ENCODE measurements at places on chromosomes 7 and 10. TPM values are rescaled to one million over a fixed set of nuclear protein-coding genes. Genes with fewer than 3 reads are reported as not detected.

GRCh38 chr10:28734938-28735759, 57.8 kb downstream of the BAMBI start:
- H3K36me3 ChIP-seq, result no peaks in the 10 kb centered on the region
- DNase-seq, result no peak
- no peak overlapping the region for H3K27ac ChIP-seq
- H3K4me1 ChIP-seq, result no peaks in the 10 kb centered on the region
- H3K27me3 ChIP-seq, result no peaks in the 10 kb centered on the region
- no peak overlapping the region for H3K4me3 ChIP-seq

DNA sequence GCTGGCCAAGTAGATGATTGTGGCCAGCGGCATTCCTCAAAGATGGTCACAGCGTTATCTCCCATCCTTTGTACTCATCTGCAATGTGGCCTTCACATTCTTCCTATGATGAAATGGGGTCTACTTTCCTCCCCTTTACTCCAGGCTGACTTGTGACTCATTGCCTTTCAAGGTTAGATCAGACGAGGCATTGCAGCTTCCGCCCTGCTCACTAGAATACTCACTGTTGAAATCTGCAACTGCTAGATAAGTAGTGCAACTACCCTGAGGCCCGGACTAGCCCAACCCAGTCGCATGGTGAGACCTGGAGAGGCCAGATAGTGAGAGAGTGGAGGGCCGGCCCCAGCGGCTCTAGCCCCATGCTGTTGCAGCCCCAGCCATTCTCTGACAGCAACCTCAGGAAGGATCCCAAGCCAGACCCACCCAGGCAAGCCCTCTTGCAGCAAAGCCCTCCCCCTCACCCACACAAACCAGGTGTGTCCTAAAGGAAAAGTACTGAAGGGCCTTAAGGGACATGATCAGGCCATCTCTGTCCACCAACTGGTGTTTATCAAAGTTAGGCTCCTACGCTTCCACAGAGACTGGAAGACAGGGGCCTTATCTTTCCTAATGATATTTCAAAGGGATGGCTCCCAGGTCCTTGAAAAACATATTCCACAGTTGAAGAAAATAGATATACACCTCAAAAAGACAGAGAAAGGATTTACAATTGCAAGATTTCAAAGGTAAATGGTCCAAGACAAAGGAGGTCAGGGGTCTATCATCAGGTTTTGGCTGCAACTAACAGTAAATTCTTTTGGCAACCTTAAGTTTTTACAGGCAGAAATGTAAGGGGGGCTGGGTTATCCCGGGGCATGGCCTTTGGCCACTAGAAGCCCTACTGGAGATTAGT, 107.2 kb upstream of the TRIM24 start:
- no peak overlapping the region for H3K4me3 ChIP-seq
- H3K36me3 ChIP-seq, result no peaks in the 10 kb centered on the region
- no peaks in the 10 kb centered on the region for H3K27me3 ChIP-seq
- no peaks in the 10 kb centered on the region for H3K4me1 ChIP-seq
- DNase-seq, result no peak

DNA sequence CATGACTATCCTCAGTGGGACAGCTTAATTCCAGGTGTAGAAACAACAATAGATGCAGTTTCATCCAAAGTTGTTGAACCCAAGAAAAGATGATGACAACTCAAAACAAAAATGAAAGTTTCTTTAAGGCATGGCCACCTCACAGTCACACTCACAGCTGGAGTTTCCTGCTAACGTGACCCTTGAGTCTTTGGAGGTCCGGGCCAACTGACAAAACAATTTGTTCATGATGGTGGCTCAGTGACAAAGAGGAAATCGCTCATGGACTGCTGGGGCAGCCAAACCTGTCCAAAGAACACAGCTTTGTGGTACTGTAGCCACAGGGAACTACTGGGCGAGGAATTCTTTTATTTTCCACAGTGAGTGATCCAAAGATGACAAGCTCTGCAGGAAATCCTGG, 96.0 kb upstream of the JCAD start:
- no peak overlapping the region for H3K27ac ChIP-seq
- DNase-seq, result no peak
- peaks cover 6% of the 10 kb centered on the region for H3K4me1 ChIP-seq
- no peaks in the 10 kb centered on the region for H3K36me3 ChIP-seq
- H3K4me3 ChIP-seq, result no peak overlapping the region

The CTBP2 gene
- total RNA-seq, result 233 TPM

The LYZL2 gene
- not detected for total RNA-seq

DNA sequence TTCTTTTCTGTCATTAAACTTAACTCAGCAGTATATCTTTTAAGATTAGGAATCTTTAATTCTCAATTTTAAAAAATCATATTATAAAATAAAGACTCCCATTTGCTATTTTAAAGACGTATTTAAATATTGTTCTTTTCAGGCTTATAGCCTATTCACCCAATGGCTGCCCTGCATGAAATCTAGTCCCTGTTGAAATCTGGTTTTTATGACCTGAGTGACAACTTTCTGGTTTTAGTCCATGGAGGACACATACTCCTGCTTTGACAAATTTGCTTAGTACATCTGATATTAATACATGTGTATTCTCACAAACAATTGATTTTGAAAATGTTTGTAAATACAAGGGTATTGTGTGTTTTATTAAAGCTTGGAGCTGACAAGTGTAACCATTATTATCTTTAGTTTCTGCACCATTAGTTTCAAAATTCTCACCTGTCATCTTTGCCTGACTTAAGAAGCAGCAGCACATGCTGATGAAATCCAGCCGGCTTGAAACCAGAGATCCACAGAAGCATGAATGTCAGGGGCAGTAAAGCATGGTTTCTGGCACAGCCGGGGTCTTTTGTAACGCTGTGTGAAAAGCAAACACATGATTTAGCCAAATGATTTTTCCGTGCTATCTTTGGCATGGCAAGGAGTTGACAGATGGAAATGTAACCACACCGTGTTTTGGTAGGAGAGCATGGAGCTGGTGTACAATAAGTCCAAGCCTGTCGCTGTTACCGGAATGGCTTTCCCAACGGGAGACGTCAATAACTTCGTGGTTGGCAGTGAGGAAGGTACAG, 262.8 kb downstream of the DYNC1I1 start:
- no peaks in the 10 kb centered on the region for H3K36me3 ChIP-seq
- no peak overlapping the region for H3K4me3 ChIP-seq
- DNase-seq, result no peak
- no peaks in the 10 kb centered on the region for H3K4me1 ChIP-seq
- no peak overlapping the region for H3K27ac ChIP-seq
- H3K27me3 ChIP-seq, result no peaks in the 10 kb centered on the region

DNA sequence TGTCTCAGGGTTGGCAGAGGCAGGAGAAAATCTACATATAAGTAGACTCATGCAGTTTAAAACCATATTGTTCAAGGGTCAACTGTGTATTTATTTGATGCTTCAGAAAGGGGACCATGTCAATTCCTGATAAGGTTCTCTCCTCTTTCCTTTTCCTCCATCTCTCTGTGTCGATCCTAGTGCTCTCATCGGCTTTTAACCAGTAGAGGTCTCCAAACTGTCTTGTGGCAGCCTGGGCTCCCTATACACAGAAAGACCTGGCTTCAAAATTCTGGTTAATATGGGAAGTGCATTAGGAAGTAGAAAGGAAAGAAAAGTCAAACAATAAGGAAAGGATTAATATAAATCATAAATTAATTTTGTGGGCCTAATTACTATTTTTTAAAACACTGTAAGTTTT, 304.4 kb upstream of the C7orf33 start:
- no peak overlapping the region for H3K27ac ChIP-seq
- peak; percentile 69 for DNase-seq
- H3K4me1 ChIP-seq, result peaks cover 11% of the 10 kb centered on the region
- H3K36me3 ChIP-seq, result no peaks in the 10 kb centered on the region
- no peak overlapping the region for H3K4me3 ChIP-seq

The ZDHHC6 gene
- 24.6 TPM for total RNA-seq

GRCh38 chr7:151415375-151416105, 5.7 kb upstream of the WDR86 start:
- H3K4me3 ChIP-seq, result no peak overlapping the region
- no peak overlapping the region for H3K27ac ChIP-seq
- DNase-seq, result no peak
- peaks cover 55% of the 10 kb centered on the region for H3K27me3 ChIP-seq

DNA sequence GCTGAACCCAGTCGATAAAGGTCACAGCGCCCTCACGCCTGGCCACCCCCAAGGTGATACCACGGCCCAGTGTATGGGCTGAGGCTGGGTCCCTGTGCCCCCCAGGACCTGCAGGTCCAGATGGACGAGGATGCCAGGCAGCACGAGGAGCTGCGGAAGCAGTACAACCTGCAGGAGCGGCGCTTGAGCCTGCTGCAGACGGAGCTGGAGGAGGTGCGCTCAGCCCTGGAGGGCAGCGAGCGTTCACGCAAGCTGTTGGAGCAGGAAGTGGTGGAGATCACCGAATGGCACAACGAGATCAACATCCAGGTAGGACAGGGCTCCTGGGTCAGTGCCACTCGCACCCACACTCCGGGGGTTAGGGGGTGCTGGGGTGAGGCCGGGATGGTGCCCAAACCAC, 24.2 kb upstream of the ARPC1A start:
- DNase-seq, result no peak
- no peak overlapping the region for H3K27ac ChIP-seq
- no peaks in the 10 kb centered on the region for H3K36me3 ChIP-seq
- no peak overlapping the region for H3K4me3 ChIP-seq
- no peaks in the 10 kb centered on the region for H3K27me3 ChIP-seq

- no peak overlapping the region for H3K4me3 ChIP-seq
- no peaks in the 10 kb centered on the region for H3K36me3 ChIP-seq
- DNase-seq, result peak; percentile 49
- no peak overlapping the region for H3K27ac ChIP-seq
Measured at GRCh38 chr10:26242706-26243350, 26.3 kb downstream of the GAD2 start.

DNA sequence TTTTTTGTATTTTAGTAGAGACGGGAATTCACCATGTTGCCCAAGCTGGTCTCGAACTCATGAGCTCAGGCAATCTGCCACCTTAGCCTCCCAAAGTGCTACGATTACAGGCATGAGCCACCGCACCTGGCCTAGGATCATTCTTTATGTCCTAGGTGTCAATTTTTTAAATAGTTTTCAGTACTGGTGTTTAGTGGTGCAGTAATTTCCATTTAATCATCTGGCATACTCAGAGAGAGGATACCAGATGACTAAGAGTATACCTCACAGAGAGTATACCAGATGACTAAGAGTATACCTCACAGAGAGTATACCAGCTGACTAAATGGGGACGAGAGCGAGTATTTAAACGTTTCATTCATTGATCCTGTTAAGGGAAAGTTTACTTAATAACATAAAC, 37.3 kb upstream of the TMEM248 start:
- no peaks in the 10 kb centered on the region for H3K4me1 ChIP-seq
- no peak for DNase-seq
- H3K4me3 ChIP-seq, result no peak overlapping the region
- no peaks in the 10 kb centered on the region for H3K27me3 ChIP-seq
- no peak overlapping the region for H3K27ac ChIP-seq

DNA sequence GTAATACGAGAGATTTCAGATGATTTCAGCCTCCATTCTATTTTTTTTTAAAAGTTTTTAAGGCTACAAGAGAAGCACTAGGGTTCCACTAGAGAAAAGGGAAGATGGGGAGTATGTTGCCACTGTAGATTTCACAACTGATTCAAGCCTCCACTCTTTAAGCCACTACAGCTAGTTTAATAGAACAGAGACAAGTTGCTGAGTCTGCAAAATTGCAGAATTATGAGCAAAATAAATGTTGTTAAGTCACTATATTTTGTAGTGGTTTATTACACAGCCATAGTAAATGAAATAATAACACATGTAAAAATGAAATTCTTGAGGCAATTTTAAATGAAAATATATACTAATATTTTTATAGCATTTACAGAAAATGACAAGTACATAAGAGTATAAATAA, 96.0 kb upstream of the POT1 start:
- no peaks in the 10 kb centered on the region for H3K4me1 ChIP-seq
- no peak overlapping the region for H3K4me3 ChIP-seq
- H3K27ac ChIP-seq, result no peak overlapping the region
- no peaks in the 10 kb centered on the region for H3K36me3 ChIP-seq

- DNase-seq, result peak; percentile 94
- no peak overlapping the region for H3K4me3 ChIP-seq
- H3K27me3 ChIP-seq, result no peaks in the 10 kb centered on the region
- peaks cover 17% of the 10 kb centered on the region for H3K4me1 ChIP-seq
Measured at GRCh38 chr10:35012781-35013180, 77.4 kb downstream of the CUL2 start.

The SLC18A2 gene
- 8.7 TPM for total RNA-seq

GRCh38 chr7:4244041-4244440, 438.1 kb upstream of the FOXK1 start:
- H3K36me3 ChIP-seq, result no peaks in the 10 kb centered on the region
- H3K4me1 ChIP-seq, result peaks cover 12% of the 10 kb centered on the region
- no peak for DNase-seq
- H3K27me3 ChIP-seq, result no peaks in the 10 kb centered on the region

- H3K27me3 ChIP-seq, result no peaks in the 10 kb centered on the region
- H3K4me1 ChIP-seq, result peaks cover 7% of the 10 kb centered on the region
- no peak overlapping the region for H3K27ac ChIP-seq
- no peak for DNase-seq
- H3K4me3 ChIP-seq, result no peak overlapping the region
- H3K36me3 ChIP-seq, result no peaks in the 10 kb centered on the region
Measured at GRCh38 chr7:134763960-134764359, 15.5 kb upstream of the CALD1 start.

DNA sequence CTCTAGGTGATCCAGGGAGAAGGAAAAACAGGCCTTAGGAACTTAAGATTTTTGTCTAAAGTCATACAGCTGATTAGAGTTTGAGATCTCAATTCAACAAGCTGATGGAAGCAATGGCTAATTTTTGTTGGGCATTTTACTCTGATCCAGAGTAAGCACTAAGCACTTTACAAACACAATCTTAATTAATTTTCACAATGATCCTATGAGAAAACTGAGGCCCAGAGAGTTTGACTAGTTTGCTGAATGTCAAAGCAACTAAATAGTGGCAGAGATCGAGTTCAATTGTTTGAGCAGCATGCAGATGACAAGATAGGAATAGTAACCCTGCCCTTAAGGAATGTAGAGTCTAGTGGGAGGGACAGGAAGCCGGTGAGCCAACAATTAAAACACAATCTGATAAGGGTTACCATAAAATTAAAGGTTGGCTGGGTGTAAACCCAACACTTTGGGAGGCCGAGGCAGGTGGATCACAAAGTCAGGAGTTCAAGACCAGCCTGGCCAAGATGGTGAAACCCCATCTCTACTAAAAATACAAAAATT, 13.5 kb upstream of the RPEL1 start:
- DNase-seq, result peak; percentile 73
- peaks cover 6% of the 10 kb centered on the region for H3K4me1 ChIP-seq
- H3K4me3 ChIP-seq, result no peak overlapping the region

The ADAMTS14 gene
- total RNA-seq, result 2.9 TPM

DNA sequence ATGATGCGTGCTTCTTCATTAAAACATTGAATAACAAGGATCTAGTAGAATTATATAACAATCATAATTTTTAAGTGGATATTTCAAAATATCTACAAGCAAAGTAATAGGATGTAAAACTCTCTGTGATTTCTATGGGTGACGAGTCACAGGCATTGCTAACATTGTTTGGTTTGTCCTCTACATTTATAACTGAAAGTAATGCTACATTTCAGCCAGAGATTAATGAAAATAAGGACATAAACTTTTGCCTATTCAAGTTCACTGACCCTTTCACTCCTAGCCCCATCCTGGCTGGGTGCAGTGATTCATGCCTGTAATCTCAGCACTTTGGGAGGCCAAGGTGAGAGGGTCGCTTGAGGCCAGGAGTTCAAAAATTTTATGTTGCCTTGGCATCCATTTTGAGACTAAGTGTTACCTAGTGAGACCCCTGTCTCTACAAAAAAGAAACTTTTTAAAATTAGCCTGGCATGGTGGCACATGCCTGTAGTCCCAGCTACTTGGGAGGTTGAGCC, 38.4 kb upstream of the HSPA12A start:
- no peak overlapping the region for H3K4me3 ChIP-seq
- no peaks in the 10 kb centered on the region for H3K36me3 ChIP-seq
- no peaks in the 10 kb centered on the region for H3K27me3 ChIP-seq
- no peak for DNase-seq
- no peaks in the 10 kb centered on the region for H3K4me1 ChIP-seq

Measured in GM23338 (cell line).